ENCODE measurements at places on chromosomes 2 and 18.

DNA sequence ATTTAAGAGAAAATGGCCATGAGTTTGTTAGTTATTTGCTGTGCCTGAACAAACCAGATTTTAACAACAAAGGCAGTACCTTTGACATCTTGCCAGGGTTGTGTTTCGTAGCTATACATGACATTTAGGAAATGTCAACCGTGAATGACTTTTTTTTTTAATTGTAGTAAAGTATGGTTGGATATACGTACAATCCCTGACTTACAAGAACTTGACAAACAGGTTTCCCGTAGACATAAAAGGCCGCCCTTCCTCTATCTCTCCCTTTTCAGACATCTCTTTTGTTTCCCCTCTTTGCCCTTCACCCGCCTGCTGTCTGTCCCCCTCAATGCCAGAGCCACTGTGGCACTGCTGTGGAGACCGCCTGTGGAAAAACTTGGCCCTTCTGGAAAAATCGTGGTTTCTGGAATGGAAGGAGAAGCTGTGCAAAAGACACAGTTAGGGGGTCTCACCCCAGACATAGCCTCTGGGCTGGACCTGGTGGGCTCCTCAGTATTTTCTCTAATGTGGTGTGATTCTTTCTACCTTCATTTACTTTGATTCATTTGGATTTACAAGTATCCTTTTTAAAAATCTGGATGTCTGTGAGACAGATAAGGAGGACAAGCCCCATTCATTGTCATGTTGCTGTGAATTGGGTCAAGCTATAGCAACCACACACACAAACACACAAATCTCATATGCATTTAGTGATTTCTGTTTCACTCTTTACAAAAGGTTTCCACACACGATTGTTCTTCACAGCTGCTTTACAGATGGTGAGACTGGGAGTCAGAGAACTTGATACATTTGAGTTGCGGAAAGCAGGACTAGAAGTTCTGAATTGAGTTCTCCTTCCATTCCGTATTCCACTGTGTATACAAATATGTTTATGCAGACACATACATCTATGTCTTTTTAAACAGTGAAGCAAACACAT is 48.6 kb downstream of the SPATS2L start:
- DNase-seq = no peak

GRCh38 chr2:48423376-48423775 is 106.6 kb upstream of the STON1 start:
- no peak for DNase-seq

- DNase-seq = peak; percentile 65
Measured at GRCh38 chr2:45651415-45652089, at the start of gene PRKCE. PRKCE (plus strand) TSS chr2:45651675.

DNA sequence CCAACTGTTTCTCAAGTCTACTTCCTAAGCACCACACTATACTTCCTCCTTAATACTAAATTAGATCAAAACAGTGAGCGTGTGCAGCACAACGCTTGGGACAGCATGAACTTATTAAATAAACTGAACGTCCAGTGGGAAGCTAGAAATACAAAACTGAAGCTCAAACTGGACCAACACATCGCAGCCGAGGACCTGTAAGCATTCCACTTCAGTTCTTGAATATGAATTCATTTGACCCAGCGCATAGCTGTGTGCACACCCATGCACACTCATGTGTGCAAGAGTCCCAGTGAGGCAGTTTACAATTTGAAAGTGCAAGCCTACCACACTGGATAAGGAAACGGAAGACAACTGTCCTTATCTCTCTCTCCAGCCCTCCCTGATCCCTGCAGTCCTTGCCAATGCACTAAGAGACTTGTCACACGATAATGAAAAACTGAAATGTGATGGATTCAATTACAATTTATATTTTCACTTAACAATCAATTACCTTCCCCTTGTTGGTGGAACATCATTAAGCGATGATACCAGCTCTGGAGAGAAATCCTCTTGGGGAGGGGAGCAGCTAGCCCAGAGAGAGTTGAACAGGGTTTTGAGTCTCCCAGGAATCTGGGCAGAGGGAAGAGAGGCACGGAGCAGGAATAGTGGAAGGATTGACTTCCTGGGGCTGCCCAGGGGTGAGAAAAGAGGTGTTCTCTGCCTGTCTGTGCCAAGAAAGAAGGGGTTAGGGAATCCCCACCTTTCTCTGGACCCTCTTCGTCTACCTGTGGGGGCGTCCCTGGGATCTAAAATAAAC is 186.5 kb upstream of the KLHL29 start:
- DNase-seq = no peak
